ENCODE measurements at places on chromosomes 6 and 20.
A peak's percentile ranks its signal among the peaks of the same experiment; 100 is the strongest.

- DNase-seq = no peak
Observed at GRCh38 chr6:124393536-124393935, 568.7 kb upstream of the RNF217 start.

- no peak for DNase-seq
Observed at GRCh38 chr20:44396369-44397130, 41.1 kb downstream of the HNF4A start.

DNA sequence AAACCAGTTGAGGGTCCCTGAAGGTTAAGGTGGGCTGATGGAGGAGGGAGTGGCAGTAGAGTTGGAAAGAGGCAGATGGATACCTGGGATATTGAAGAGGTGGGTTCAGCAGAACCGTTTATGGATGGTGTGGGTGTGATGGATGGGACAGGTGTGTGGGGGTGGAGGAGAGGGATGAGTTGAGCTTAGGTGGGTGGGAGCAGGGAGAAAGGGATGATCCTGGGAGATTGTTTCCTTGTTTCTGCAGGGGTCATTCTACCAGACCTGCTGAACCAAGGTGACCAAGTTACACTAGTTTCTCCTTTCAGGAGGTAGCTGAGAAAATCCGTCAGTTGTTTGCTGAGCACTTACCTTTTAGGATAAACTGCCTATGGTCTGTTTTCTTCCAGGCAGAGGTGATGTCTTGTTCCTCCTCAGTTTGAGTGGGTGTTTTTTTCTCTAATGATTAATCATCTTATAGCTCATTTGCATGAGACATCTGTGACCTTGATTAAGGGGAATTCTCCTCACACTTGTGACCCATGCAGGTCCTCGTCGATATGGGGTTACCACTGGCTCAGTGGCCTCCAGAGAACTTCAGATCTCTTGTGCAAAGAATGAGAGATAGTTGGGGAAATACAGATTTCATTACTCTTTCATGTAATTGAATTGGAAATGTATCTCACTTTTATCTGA, 53.0 kb downstream of the FARS2 start:
- DNase-seq = no peak

- DNase-seq = peak; percentile 75
Observed at GRCh38 chr20:9966966-9967365, 67.8 kb upstream of the ANKEF1 start.

GRCh38 chr20:52500157-52500556, 308.6 kb upstream of the ZFP64 start:
- DNase-seq = no peak

DNA sequence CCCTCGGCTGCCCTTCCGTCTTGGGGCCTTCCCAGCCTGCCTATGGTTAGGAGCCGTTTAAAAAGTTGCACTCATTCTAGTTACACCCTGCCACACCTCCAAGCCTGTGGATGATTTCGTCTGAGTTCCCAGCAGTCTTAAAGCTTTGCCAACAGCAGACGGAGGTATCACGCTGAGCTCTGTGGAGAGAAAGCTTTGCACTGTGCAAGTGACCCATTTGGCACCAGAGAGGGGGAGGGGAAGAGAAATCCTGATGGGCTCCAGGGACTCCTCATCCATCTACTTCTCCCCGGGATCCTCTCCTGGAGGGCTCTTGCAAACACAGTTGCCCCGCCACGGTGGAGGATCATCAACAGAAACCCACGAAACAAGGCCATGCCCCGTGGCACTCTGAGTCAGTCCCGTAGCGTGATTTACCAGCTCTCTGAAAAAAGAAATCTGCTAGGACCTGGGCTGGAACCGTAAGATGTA, 98.8 kb upstream of the CITED2 start:
- DNase-seq = no peak

- no peak for DNase-seq
Observed at GRCh38 chr6:45474376-45474775, 96.6 kb upstream of the SUPT3H start.

- no peak for DNase-seq
Observed at GRCh38 chr6:167742719-167743303, 83.9 kb upstream of the AFDN start.

- no peak for DNase-seq
Observed at GRCh38 chr6:148323344-148323743, 19.3 kb upstream of the SASH1 start.

DNA sequence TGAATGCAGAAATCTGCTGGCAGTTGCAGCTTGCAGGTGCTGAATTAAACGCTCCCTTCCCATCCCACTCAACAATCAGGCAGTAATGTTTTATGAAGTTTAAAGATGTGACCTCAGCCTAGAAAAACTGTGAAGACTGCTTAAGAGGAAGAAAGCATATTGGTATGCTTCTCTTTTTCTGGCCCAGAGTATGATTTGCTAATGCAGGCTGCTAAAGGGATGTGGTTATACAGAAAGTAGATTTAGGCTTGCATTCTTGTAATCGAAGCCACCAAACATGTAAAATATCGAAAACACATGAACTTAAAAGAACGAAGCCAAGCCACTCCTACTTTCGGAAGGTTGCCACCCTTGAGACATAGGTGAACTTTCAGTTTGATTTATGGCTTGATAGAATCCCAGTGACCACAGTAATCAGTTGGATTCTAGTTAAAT, 40.7 kb downstream of the MAP3K5 start:
- peak; percentile 94 for DNase-seq

DNA sequence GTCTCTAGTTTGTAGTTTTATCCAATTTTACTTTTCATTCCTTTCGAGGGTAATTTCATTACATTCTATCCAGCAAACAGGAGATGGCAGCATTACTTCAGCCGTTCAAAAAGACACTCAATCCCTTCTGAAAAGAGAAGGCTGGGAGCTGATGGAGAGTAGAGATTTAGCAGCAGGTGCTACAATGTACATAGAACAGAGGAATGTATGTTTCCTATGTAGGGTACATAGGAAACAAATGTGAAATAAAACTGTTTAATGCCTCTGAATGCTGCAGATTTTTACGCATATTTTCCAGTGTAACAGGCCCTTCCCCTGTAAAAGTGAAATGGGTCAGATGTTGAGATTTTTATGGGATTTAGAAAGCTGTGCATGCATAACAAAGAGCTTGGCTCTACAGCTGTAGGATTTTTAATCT, 16.0 kb downstream of the RPS12 start:
- DNase-seq = peak; percentile 23

DNA sequence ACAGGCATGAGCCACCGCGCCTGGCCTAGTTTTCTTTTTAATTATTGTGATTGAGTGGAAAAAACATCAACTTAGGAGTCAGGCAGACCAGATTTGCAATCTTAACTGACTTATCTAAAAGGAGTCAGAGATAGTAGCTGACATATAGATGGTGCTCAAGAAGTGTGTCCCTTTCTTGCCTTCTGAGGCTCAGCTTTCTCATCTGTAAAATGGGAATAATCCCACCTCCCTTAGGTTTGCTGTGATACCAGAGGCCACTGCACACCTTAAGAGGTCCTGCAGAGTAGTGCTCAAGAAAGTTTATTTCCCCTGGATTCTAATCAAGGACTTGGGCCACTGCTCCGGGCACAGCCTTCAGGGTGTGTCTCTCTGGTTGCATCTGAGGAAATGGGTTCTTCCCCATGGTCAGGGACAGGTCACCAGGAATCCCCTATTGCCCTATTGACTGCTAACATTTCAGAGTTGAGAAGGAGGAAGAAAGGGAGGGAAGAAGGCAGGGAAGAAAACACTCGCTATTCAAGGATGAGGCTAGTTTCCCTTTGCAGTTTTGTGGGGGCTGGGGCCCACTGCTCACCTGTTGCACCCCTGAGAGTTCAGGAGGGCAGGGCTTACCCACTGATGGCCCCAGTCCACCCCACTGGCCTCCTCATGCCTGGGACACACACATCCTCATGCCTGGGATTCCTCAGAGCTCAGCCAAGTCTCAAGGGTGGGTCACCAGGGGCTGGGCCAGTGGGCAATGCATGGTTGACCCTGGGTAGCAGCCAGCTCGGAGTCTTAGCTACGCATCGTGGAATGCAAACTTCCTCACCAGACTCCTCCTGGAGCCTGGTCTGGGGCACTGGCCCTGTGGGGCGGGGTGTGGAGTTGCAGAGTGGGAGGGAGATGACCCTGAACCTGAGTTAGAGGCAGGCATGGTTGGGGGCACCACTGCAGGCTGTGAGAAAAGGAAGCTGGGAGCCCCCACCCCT, 21.2 kb downstream of the C6orf132 start:
- no peak for DNase-seq

DNA sequence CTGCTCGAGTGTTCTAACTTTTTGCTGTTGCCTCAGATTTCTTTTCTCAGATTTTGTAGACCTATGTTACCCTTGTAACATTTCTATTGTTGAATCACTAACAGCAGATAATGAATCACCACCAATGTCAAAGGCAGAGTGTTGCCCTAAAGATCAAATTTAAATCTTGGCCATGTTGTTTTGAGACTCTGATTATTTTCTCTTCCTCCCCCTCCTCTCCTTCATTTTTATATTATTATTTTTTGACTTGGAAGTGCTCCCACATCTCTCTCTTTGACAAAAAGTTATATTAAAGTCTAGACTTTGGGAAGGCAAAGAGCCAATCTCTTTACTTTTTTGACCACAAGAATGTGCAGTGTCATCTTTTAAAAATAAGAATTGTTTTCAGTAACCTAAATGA, 422.7 kb downstream of the NKAIN2 start:
- no peak for DNase-seq

DNA sequence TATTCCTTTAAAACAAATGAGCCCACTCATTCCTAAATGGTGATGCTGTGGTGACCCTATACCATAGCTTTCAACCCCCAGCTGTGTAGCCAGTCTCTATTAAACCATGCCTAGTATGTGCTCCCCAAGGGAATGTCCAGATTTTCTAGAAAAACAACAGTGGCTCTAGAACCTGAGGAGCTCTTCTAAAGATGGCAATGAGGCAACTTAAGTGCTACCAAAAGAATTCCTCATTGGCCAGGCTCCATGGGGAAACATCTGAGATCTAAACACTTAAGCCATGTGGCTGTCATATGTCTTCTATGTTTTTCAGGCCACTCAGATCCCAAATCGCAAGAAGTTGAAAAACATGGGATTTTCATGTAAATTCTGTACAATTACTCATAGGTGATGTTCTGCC, 191.0 kb downstream of the TPBG start:
- no peak for DNase-seq

GRCh38 chr20:40634891-40635290, 54.1 kb downstream of the MAFB start:
- no peak for DNase-seq

GRCh38 chr6:90502866-90503407, 83.9 kb downstream of the MAP3K7 start:
- DNase-seq = no peak

DNA sequence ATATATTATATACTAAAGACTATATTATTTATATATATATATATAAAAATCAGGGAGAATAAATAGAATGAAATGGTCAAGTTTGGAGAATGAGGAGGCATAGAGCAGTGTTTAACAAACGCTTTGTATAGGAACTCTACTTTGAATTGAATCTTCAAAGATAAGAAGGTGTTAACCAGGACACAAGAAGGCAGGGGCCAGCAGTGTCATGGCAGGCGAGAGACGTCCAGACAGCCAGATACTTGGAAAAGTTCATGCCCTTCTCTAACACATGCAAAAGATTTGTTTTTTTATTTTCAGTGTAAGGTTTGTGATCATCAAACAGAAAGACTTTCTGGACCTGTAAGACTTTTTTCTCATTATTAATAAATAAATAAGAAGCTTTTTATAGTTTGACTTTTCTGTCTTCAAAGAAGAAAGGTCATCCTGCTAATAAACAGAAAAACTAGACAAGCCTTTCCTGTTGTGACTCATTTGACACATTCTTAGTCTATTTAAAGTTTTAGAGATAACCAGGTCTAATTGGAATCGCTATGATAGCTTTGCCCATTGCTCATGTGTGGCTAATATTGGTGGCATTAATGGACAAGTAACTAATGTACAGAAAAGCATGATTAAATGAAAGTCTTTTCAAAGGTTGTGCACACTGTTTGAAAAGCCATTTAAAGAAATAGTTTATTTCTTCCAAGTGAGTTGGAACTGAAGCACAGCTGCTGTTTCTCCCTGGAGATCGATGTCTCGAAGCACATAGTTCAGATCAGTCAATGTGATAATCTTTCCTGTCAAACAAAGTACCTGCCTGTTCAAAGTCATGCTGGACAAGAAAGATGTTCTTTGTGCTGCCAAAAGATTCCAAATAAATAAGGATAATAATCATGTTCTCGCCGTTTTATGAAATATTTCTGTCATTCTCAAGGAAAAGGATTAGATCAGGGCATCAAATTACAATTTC, 420.4 kb upstream of the OPRM1 start:
- DNase-seq = no peak

- peak; percentile 32 for DNase-seq
Observed at GRCh38 chr6:87832025-87832825, 130.2 kb upstream of the AKIRIN2 start.

GRCh38 chr6:48087448-48087847, 23.5 kb downstream of the PTCHD4 start:
- no peak for DNase-seq

GRCh38 chr6:48036316-48036715, 74.7 kb downstream of the PTCHD4 start:
- peak; percentile 90 for DNase-seq

- no peak for DNase-seq
Observed at GRCh38 chr6:40406175-40406574, 181.0 kb downstream of the LRFN2 start.

- DNase-seq = no peak
Observed at GRCh38 chr6:39880594-39880993, 53.7 kb downstream of the MOCS1 start.

GRCh38 chr6:137494281-137494987, at the start of gene OLIG3:
TSS of gene OLIG3 (minus strand) at chr6:137494394. CDS start at chr6:137494170, 224 bp downstream.
- no peak for DNase-seq

DNA sequence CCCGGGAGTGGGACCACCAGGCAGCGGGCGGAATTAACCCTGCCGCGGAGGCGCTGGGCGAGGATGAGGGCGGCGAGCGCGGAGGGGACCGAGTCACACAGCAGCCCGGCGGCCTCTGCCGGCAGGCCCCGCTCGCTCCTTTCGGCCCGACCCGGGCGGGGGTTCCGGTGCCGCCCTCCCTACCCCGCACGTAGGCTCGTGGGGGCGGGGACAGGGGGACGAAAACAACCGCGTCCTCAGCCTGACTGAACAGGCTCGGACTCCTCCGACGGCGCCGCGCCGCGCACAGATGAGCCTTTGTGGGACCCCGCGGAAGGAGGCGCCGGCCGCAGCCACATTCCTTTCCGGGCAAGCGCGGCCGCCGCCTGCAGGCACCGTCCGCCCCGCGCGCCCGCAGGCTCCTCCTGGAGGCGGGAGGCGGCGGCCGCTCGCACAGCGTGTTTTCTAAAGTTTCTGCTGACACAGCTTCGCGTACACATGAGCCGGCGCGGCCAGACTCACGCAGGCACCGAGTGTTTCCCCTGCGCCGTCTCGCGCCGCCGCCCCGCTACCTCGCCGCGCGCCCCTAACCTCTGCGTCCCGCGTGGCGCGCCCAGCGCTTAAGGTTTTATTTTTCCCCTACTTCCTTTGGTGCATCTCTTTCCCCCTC, 244.3 kb downstream of the ARID1B start:
- DNase-seq = peak; percentile 78

GRCh38 chr6:17705778-17706579, 746 bp downstream of the NUP153 start:
- DNase-seq = peak; percentile 52

GRCh38 chr6:33658982-33659689, 38.0 kb downstream of the ITPR3 start:
- no peak for DNase-seq

GRCh38 chr20:53381568-53382262, 211.9 kb downstream of the ZNF217 start:
- DNase-seq = no peak

- no peak for DNase-seq
Observed at GRCh38 chr6:141848029-141848890, 284.5 kb upstream of the GJE1 start.

GRCh38 chr20:50572938-50573777, 63.0 kb downstream of the PTPN1 start:
- no peak for DNase-seq
